ENCODE measurements at places on chromosomes 5 and 9.
A peak's percentile ranks its signal among the peaks of the same experiment; 100 is the strongest.

DNA sequence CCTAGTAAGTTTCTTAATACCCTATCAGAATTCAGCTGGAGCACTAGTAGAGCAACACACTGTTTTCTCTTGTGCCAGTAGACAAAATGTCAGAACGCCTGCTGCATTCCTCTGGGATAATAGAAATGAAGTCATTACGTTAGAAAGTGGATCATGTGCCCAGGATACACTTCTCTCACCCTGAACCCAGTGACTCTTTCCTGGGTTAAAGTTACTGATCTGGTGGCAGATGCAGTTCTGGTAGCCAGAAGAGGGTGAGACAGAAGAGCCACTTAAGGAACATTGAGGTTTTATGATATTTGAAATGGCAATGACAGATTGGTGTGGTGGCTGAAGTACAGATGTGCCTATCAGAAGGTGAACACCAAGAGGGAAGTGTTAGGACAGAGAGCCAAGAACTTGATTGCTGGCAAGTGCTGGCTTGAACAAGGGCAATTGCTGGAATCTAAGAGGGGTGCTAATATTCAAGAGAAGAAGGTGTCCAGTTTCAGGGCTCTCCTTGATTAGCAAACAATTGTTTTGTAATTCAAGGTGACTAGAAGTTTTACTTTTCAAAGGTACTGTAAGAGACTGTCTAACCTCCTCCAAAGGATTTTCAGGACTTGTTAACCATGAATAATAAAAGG lies 93.7 kb upstream of the ERBIN start:
- no peak for DNase-seq

GRCh38 chr5:110525762-110526161 lies 200.7 kb downstream of the TMEM232 start:
- no peak for DNase-seq

GRCh38 chr5:111976705-111977435 lies 219.9 kb upstream of the NREP start:
- DNase-seq: no peak

DNA sequence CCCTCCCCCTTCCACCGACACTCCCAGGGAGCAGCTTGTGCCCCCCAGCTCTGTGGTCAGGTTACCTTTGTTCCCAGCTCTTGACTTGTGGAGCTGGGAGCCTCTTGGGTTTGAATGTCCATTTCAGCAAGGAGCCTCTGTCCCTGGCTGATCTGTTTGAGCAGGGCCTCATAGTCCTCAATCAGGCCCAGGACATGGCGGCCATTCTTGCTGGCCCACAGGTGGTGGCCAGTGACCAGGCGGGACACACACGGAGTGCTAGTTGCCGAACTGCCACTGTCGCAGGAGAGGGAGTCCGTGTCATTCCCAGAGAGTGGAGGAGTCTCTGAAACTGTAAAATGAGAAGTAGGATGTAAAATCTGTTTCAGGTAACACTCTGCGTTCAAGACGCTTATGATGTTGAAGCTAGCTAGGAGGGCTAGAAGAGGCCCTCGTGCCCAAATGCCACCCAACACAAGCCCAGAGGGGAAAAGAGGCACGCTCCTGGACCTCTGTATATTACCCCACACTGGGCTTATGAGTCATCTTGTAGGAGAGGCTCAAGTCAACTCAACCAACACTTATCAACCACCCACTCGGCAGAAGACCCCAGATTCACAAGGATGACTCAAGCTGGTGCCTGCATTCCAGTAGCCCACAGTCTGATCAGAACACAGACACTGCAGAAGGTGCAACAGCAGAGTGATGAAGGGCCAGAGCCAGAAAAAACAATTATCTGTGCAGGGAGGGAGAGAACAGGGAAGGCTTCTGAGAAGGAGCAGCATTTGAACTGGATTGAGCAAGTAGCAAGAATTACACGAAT lies 177.0 kb downstream of the CDK5RAP2 start:
- no peak for DNase-seq

- DNase-seq: no peak
Measured at GRCh38 chr5:80707645-80708044, 52.9 kb upstream of the DHFR start.

DNA sequence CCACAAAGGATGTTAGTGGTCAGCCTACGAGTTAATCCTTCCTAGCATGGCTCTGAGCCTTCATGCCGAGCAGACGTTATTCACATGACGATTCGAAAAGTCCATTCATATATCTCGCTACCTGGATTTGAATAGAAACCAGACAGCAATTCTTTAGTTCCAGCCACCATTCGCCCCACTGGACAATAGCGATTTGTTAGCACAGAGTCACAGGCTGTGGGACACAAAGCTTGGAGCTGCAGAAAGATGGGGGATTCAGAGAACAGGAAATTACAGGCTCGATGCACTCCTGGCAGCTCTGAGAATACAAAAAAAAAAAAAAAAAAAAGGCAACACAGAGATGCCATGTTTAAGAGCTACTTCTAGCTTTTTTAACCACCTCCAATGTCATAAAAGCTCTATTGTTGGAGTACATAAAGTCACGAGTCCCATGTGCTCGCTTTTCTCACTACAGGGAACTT lies 110.7 kb downstream of the NR6A1 start:
- DNase-seq: peak; percentile 79

- DNase-seq: no peak
Measured at GRCh38 chr9:34540827-34541226, 18.0 kb upstream of the ENHO start.

DNA sequence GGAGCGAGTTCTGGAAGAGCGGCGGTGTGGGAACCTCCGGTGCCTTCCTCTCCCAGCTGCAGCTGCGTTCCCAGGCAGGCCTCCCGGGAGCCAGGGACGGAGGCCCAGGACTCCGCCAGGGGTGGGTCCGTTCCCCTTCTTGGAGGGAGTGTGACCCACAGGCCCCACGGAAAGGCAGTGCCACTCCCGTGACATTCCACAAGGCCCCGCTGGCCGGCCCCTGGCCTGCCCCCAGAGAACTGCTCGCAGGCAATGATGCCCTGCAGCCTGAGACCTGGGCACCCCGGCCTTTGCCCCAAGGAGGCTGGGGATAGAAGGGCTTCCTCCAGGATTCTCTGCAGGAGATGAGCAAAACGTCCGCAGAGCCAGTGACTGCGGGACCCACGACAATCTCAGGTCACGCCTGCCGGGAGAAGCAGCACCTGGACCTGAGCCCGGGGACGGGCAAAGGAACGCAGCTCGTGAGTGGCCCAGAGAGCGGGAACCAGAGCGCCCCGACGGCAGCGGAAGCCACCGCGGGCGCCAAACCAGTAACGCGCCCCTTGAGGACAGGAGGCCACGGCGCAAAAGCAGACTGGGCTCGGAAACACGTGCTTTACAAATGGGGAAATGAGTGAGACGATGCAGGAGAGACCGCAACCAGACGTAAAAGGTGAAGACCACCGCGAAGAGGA lies 9.3 kb downstream of the OBP2B start:
- DNase-seq: no peak

DNA sequence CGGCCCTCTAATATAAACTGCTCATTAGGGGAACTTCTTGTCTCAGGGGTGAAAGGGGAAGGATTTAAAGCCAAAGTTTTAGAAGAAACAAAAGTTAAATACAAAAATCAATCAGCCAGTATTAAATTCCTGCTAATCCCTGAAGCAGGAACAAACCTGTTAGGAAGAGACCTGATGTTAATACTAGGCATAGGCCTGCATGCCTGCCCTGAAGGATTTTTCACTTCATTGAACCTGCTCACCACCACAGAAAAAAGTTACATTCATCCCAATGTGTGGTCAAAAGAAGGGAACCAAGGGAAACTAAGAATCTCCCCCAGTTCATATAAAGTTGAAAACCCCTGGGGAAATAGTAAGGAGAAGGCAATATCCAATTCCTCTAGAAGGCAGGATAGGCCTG lies 9.4 kb upstream of the RNF180 start:
- DNase-seq: no peak

DNA sequence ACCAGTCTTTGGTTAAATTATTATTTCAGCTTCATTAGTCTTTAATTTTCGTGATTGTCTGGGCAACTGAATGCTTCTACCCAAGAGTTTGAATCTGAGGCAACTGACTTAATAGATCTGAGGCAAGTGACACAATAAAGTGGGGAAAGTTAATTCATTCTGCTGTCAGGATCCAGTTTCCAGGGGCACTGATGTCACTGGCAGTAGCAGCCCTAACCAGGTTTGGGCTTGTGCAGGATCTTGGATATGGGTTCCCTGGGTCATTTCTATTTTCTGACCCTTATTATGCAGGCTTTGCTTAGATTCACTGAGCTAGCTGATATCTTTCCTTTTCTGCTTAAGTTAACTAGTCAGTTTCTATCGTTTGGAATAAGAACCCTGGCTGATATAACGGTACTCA lies 9.6 kb downstream of the SREK1IP1 start:
- no peak for DNase-seq
